ENCODE measurements at places on chromosomes 1 and 21.
A peak's percentile ranks its signal among the peaks of the same experiment; 100 is the strongest.

GRCh38 chr1:169680377-169681019 is 30.9 kb downstream of the SELL start:
- no peak overlapping the region for H3K27ac ChIP-seq
- H3K4me3 ChIP-seq = no peak overlapping the region
- H3K36me3 ChIP-seq = no peaks in the 10 kb centered on the region

DNA sequence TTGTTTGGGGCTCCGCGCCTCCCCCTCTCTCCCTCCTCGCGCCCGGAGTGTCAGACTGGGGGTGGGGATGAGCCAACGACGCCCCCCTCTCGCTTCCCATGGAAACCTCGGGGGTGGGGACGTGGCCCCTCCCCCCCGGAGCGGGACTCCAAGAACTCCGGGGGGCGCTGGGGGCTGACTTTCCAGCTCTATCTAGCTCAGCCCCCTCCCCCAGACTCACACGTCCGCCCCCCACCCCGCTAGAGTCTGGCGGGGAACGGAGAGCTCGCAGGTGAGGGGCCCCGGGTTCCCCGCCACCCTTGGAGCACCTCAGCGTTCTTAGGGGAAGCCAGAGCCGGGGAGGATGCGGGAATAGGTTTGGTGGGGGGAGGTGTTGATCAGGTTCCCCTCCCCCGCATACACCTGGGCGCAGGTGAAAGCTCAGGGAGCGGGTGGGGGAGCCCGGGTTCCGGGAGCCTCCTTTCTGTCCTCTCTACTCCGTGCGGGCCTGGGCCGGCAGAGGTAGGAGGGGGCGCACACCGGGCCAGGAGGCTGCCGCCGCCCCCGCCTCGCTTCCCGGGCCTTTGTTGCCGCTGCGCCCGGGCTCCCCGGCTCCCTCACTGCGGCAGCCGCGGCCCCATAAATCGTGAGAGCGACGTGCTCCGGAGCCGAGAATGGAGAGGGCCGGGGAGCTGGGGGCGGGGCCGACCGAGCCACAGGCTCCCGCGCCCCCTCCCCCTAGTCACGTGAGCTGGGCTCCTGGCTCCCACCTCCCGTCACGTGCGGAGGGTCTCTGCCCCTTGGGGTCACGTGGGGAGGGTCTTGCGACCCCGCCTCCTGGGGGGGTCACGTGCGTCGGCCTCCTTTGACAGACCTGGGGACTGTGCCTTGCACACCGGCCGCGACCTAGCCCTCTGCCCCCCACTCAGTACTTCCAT is 1.9 kb downstream of the EFNA3 start:
- H3K27me3 ChIP-seq = peaks cover 41% of the 10 kb centered on the region
- DNase-seq = peak; percentile 68
- no peak overlapping the region for H3K4me3 ChIP-seq
- no peaks in the 10 kb centered on the region for H3K4me1 ChIP-seq
- H3K27ac ChIP-seq = no peak overlapping the region

- no peak overlapping the region for H3K27ac ChIP-seq
- no peaks in the 10 kb centered on the region for H3K27me3 ChIP-seq
- DNase-seq = no peak
- no peak overlapping the region for H3K4me3 ChIP-seq
- H3K36me3 ChIP-seq = no peaks in the 10 kb centered on the region
- H3K4me1 ChIP-seq = peaks cover 18% of the 10 kb centered on the region
These were observed 95.9 kb upstream of the COA6 start for GRCh38 chr1:234277161-234277868.

GRCh38 chr1:38608202-38608864 is 251.2 kb downstream of the RRAGC start:
- H3K27me3 ChIP-seq = no peaks in the 10 kb centered on the region
- H3K36me3 ChIP-seq = no peaks in the 10 kb centered on the region
- peak; percentile 84 for DNase-seq
- H3K27ac ChIP-seq = no peak overlapping the region
- no peak overlapping the region for H3K4me3 ChIP-seq

DNA sequence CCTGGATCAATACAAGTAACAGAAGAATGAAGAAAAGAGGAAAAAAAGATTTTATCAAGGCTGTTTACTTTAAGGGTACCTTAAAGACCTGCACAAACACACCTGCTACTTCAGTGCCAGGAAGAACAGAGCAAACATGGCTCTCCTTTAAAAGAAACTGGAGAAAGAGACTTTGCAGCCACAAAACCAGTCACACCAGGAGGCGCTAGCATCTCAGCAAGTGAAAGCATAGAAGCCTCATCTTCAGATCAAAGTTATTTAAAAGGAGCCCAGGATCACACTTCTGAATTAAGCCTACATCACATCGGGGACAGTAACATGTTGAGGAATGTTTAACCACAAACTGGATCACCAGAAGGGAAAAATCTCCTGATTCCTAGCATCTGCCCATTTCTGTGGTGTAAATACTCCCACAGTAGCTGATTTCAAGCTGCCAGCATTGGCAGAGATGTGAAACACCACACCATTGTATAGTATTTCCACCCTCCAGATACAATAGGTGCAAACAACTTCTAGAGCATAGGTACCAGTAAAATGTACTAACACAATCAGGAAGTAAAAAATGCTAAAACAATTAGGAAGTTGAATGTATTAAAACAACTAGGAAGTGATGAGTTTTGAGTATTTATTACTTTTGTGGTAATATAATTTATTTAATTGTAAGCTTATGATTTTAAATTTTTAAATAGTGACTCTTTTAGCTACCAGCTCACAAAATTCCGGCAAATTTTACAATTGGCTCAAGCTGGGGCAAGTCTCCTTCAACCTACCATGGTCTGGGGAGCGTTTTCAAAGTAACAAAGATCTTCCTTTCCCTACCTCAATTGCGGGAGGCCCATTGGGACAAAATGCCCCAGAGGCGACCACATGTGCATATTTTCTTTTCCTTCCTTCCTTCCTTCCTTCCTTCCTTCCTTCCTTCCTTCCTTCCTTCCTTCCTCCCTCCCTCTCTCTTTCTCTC is 105.3 kb upstream of the CLDN14 start:
- no peaks in the 10 kb centered on the region for H3K4me1 ChIP-seq
- H3K36me3 ChIP-seq = no peaks in the 10 kb centered on the region
- peak; percentile 6 for DNase-seq
- no peaks in the 10 kb centered on the region for H3K27me3 ChIP-seq
- H3K4me3 ChIP-seq = no peak overlapping the region

DNA sequence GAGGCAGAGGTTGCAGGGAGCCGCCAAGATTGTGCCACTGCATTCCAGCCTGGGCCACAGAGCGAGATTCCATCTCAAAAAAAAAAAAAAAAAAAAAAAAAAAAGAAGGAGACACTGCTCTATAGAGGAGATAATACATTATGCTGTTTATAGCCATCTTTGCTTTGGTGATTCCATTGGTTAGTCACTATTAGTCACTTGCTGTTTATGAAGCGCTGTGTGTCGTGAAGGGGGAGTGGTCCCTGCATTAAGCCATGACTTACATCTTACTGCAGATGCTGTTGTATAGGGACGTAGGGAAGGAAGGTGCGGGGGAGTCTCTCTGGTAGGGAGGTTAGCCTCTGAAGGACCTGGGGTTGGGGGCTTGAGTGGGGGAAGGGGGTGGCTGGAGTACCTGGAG is 48.3 kb downstream of the HUNK start:
- H3K27ac ChIP-seq = no peak overlapping the region
- H3K4me1 ChIP-seq = no peaks in the 10 kb centered on the region
- no peaks in the 10 kb centered on the region for H3K27me3 ChIP-seq
- no peak overlapping the region for H3K4me3 ChIP-seq

DNA sequence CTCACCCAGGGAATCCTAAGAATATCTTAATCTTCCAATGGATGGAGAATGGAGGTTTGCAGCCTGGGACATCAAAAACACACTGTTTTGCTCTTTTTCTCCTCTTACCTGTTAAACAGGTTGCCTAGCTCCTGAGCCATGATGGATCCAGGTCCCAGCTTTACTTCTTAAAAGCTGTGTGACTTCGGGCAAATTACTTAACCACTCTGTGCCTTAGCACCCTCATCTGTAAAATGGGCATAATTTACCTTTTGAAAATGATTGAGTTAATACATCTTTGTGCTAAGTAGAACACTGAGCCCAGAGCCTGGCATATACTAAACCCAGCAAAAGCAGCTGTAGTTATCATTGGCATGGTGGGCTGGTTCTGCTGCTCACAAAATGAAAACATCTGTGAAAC is 10.2 kb downstream of the COQ8A start:
- DNase-seq = no peak
- H3K4me1 ChIP-seq = no peaks in the 10 kb centered on the region
- no peak overlapping the region for H3K4me3 ChIP-seq
- H3K27me3 ChIP-seq = no peaks in the 10 kb centered on the region
- no peaks in the 10 kb centered on the region for H3K36me3 ChIP-seq

DNA sequence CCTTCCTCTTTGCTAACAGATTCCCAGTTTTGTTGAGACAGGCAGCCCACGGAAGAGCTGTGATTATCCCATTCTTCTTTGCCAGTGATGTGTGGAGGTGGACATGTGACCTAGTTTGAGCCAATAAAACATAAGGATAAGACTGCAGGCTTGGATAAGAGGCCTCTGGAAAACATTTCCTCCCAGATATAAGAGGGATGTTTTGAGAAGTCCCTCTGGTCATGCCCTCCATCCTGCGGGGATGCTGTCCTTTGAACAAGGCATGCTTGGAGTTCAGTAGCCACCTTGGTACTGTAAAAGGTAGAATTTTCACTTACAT is 155.7 kb downstream of the TM2D1 start:
- no peaks in the 10 kb centered on the region for H3K36me3 ChIP-seq
- H3K27me3 ChIP-seq = no peaks in the 10 kb centered on the region

- DNase-seq = no peak
- no peaks in the 10 kb centered on the region for H3K4me1 ChIP-seq
- no peaks in the 10 kb centered on the region for H3K27me3 ChIP-seq
- no peaks in the 10 kb centered on the region for H3K36me3 ChIP-seq
- H3K4me3 ChIP-seq = no peak overlapping the region
These were observed 41.3 kb upstream of the TNFSF4 start for GRCh38 chr1:173248247-173248940.

DNA sequence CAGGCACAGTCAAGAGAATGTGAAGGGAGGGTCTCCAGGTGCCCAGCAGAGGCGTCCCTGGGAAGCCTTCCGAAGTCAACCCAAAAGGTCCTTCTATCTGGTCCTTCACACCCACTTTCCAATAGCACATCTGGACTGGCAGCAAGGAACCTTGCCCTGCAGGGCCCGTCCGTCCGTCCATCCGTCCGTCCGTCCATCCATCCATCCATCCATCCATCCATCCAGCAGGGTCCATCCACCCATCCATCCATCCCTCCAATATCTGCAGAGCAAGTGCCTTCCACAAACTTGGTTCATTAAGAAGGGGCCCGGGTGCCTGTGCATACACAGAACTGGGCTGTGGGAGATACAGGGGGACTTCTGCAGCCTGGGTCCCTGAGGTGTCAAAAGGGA is 31.6 kb downstream of the SLC45A1 start:
- no peak overlapping the region for H3K27ac ChIP-seq
- no peak for DNase-seq
- H3K27me3 ChIP-seq = no peaks in the 10 kb centered on the region
- H3K36me3 ChIP-seq = peaks cover 2% of the 10 kb centered on the region
- H3K4me3 ChIP-seq = no peak overlapping the region

DNA sequence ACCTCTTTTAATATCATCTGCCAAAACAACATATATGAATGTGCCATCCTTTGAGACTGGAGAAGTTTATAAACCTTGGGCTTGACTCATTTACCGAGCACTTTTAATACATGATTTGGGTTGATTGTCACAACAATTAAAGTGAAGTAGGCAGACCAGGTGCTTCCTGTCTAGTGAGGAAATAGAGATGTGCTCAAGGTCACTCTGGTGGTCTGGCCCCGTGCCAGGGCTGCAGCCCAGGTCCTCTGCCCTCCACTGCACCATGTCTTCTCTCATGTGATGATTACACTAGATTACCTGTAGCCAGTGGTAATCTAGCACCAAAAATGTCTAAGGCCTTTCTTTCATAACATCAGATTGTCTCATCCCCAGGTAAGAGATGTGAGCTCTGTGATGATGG is 61.8 kb upstream of the LAMC2 start:
- no peaks in the 10 kb centered on the region for H3K27me3 ChIP-seq
- no peaks in the 10 kb centered on the region for H3K4me1 ChIP-seq
- H3K4me3 ChIP-seq = no peak overlapping the region
- H3K27ac ChIP-seq = no peak overlapping the region

- no peaks in the 10 kb centered on the region for H3K36me3 ChIP-seq
- H3K27me3 ChIP-seq = no peaks in the 10 kb centered on the region
- H3K4me3 ChIP-seq = no peak overlapping the region
- H3K4me1 ChIP-seq = no peaks in the 10 kb centered on the region
- no peak overlapping the region for H3K27ac ChIP-seq
- peak; percentile 69 for DNase-seq
These were observed 79.5 kb downstream of the BEND5 start for GRCh38 chr1:48697066-48697707.

GRCh38 chr1:32639489-32640075 is 10.8 kb downstream of the ZBTB8OS start:
- no peak for DNase-seq
- no peaks in the 10 kb centered on the region for H3K27me3 ChIP-seq
- no peaks in the 10 kb centered on the region for H3K4me1 ChIP-seq
- H3K4me3 ChIP-seq = no peak overlapping the region
- no peak overlapping the region for H3K27ac ChIP-seq
- no peaks in the 10 kb centered on the region for H3K36me3 ChIP-seq

GRCh38 chr1:41743366-41743765 is 175.4 kb downstream of the HIVEP3 start:
- H3K4me1 ChIP-seq = no peaks in the 10 kb centered on the region
- H3K27me3 ChIP-seq = no peaks in the 10 kb centered on the region
- DNase-seq = no peak
- H3K4me3 ChIP-seq = no peak overlapping the region

DNA sequence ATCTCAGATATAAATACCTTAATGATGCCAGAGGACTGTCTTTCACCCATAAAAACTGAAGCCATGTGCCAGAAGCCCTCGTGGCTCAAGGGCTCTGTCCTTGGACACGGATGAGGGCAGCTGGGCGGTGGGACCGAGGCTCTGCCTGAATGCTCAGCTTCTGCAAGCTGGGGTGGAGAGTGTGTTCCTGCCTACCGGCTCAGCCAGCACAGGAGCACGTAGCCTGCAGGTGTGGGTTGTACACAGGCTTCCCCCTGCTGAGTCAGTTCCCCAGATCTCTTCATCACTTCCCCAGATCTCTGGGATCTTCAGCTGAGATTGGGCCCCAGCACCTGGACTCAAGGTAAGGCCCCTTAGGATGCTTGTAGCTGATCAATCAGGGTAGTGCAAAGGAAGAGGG is 15.4 kb downstream of the KCNJ15 start:
- no peaks in the 10 kb centered on the region for H3K4me1 ChIP-seq
- no peak overlapping the region for H3K27ac ChIP-seq
- no peaks in the 10 kb centered on the region for H3K27me3 ChIP-seq
- H3K36me3 ChIP-seq = no peaks in the 10 kb centered on the region
- DNase-seq = no peak

DNA sequence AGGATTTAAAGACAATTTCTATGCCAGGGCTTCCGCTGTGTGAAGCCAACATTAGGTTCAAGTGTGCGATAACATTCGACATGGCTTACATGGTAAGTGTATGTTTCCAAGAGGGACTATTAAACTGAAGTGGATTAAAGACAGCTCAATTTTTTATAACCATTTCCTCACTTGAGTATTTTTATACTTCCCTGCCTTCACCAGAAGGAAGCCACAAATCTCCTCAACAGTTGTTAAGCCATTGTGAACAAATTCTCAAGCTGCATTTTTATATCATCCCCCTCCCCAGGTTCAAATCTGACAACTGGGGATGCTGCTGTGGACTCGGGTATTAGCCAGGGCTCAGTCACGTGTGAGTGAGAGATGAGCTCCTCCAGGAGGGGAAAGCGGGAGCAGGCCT is 116.3 kb downstream of the RHOU start:
- no peak overlapping the region for H3K27ac ChIP-seq
- peaks cover 3% of the 10 kb centered on the region for H3K4me1 ChIP-seq
- no peaks in the 10 kb centered on the region for H3K27me3 ChIP-seq
- H3K36me3 ChIP-seq = no peaks in the 10 kb centered on the region
- H3K4me3 ChIP-seq = no peak overlapping the region
